ENCODE measurements at places on chromosomes 6 and 20.

- ATAC-seq = no peak
Observed at GRCh38 chr20:37114012-37114411, 18.2 kb upstream of the RBL1 start.

DNA sequence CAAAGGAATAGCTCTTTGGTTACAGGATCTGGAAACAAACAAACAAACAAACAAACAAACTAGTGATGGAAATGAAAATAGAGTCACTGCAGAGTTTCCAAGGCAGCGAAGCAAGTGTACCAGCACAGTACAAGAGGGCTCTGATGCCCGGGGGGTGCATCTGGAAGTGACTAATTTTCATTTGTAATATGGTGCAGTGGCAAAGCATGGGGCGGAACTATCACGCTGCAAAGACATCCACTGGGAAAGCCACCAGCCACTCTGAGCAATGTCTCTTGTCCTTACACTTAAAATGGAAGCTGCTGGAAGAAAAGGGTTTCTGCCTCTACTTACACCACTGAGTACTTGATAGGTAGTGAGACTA, 44.4 kb upstream of the NEDD9 start:
- no peak for ATAC-seq

GRCh38 chr6:65117817-65118409, 589.1 kb downstream of the EYS start:
- no peak for ATAC-seq

DNA sequence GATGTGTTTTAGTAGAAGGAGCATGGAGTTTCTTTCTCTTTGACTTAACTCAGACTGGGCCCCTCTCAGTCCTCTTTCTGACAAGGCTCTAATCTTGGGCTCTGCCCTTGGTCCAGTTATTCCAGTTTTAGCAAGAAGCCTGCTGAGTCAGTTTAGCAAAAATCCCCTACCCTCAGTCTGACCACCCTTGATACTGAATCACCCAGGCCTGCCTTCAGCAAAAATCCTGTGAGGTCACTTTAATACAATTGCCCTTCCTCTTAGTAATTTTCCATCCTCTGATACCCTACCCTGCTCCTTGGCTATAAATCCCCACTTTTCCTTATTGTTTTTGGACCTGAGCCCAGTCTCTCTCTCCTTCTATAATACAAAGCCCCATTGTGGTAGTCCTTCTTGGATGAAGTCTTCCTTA, 326.7 kb upstream of the NOX3 start:
- peak; percentile 54 for ATAC-seq

- no peak for ATAC-seq
Observed at GRCh38 chr20:25741088-25741487, 44.4 kb upstream of the ZNF337 start.

DNA sequence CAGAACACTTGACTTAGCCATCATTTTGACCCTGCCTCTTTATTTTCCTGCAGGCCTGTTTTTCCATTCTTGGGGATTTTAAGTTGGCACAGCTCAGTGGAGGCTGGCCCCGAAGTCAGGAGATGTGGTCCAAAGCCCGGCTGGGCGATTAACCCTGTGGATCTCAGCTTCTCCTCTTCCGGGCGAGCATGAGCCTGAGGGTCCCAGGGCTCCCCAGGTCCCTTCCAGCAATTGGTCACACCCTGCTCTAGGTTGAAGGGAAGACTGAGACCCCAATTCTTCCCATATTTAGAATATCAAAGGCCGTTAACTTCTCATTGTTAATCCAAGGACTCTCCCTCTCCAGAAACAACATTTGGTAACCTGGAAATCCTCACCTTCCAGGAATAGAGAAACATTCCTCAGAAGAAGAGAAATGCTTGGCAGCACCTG, 2.3 kb downstream of the THBS2 start:
- ATAC-seq = no peak

- peak; percentile 69 for ATAC-seq
Observed at GRCh38 chr6:44923444-44923843, 404.7 kb upstream of the RUNX2 start.

DNA sequence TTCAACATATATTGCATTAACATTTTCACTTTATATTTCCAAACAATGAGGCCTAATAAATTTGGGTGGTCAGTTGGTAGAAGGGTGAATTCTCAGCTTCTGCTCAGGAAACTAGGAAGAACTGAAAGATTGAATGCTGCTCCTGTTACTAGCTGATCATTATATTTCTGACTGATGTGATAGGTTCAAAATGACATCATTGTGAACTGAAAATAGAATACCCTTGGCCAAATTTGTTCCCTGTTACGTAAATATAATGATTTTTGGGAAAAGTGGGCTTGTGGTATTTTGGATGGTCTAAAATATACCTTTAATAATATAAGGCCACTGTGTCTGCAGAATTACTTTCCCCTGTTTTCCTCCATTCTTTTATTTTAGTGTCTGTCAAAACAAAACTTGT, 2.8 kb downstream of the UST start:
- no peak for ATAC-seq

- ATAC-seq = no peak
Observed at GRCh38 chr20:4919047-4919704, 82.1 kb downstream of the SLC23A2 start.

DNA sequence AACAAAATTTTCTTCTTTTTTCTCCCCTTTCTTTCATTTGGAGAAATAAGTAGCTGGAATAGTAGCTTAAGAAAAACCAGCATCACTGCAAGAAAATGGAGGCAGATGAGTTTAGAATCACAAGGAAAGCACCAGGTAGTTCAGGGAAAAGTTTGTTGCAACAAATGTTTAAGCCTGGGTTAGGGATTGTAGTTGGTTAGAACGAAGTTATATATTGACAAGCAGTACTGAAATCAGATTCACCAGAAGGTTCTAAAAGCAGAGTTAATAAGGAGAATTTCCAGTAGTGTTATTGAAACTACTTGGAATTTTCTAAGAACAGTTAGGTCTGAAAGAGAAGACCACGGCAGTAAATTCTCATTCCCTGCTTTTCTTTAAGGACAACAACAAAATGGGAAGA, 70.2 kb downstream of the BMP2 start:
- ATAC-seq = no peak

GRCh38 chr6:95837890-95838289, 177.9 kb upstream of the FUT9 start:
- no peak for ATAC-seq

DNA sequence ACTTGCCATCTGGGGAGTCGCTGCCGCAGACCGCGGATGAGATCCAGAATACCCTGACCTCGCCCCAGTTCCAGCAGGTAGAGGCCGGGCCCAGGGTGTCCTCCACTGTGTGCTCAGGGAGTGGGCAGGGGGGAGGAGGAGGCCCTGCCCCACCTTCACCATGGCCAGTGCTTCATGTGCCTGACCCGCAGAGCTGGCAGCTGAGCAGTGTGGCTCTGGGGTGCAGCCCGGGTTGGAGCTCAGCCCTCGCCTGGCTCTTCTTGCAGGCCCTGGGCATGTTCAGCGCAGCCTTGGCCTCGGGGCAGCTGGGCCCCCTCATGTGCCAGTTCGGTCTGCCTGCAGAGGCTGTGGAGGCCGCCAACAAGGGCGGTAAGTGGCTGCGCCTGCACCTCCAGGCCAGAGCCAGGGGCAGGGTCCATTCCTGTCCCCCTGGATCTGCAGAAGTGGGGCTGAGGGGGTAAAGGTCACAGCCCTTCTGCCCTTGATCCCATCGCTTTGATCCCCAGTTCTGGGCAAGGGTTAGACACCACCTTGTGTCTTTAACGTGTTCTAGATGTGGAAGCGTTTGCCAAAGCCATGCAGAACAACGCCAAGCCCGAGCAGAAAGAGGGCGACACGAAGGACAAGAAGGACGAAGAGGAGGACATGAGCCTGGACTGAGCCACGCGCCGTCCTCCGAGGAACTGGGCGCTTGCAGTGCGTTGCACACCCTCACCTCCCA, 5.5 kb downstream of the ADRM1 start:
- no peak for ATAC-seq

GRCh38 chr6:85569323-85569722, 24.3 kb downstream of the SNX14 start:
- no peak for ATAC-seq

DNA sequence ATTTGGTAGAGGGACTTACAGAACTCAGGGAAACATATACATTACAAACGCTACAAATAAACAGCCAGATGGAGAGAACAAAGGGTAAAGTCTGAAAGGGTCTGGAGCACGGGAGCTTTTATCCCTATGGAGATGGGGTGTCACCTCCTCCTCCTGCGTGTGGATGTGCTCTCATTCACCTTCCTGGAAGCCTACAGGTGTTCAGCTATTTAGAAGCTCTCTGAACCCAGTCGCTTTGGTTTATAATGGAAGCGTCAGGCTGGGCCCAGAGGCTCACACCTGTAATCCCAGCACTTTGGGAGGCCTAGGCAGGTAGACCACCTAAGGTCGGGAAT, 17.7 kb upstream of the ITCH start:
- no peak for ATAC-seq

DNA sequence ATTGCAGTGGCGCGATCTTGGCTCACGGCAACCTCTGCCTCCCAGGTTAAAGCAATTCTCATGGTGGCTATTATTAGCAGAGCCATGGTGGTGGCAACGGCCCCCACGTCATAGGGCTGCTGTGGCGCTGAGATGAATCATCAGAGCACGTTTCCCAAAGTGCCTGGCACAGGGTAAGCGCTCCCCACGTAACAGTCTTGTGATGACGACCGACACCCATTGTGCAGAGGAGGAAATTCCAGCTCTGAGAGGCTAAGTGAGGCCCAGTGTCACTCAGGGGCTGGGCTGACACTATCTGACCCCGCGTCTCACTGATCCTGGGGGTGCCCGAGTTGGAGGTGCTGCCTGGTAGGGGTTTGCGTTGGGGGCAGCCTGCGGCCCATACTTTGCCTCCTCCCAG, 16.2 kb downstream of the SUN5 start:
- ATAC-seq = peak; percentile 73

DNA sequence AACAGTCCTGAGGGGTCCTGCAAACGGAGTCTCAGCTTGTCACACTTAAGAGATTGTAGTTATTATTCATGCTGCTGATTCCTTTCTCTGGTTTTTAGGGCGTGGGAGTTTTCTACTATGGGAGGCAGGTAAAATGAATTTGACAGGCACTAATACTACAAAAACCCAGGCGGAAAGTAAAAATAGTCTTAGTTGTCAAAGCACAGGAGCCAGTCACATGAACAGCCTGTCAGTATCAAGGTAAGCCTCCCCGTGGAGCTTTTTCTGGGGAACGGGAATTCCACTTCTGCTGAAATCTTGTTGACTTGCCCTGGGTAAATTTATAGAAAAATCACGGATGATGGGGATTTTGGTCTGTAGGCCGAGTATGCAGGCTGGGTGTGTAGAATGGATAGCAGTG, 79.8 kb downstream of the SLC24A3 start:
- no peak for ATAC-seq

DNA sequence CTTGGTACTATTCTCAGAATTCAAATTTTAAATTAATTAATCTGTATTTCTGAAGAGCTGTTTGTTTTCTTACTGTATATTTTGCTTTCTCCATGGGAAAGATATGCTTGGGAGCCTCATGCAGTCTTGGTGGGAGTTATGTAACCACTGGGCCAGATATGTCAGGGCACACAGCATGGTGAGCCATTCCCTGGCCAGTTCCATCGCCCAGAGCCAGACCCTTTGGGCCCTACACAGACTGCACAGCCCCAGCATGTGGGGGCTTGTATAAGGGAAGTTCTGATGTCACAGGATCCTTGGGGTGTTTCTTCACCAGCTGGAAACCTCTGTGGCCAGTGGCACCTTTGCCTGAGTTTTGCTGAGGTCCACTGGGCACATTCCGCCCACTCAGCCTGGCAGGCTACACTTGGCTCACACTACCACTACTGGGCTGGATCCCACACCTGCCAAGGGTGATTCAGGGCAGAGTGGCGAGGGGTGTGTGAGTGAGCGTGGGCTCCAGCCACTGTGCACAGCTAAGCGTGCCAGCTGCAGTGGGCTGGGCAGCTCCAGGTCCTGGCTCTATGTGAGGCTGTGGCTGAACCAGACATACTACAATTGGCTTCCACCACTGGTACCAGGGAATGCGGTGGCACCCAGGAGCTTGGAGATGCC, 293.5 kb downstream of the ARHGAP18 start:
- no peak for ATAC-seq

GRCh38 chr6:31730631-31731086, 1.6 kb upstream of the DDAH2 start:
- no peak for ATAC-seq

DNA sequence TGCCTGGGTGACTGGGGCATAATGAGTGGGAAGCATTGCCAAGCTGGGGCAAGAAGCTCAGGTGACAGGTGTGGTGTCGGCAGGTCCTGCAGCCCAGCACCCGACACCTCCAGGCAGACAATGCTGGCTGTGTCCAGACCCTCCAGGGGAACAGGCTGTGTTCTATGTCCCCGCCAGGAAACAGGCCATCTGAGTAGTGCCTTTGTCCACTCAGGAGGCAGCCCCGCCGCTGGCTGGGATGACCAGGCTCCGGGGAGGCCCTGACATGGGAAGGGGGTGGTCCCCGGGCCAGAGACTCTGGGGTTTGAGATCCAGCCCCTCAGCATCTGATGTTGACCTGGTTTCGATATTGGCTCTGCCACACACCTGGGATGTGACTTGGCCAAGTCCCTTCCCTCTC, 28.4 kb downstream of the SNPH start:
- no peak for ATAC-seq

GRCh38 chr6:168198302-168199180, 119.5 kb upstream of the FRMD1 start:
- no peak for ATAC-seq

- ATAC-seq = no peak
Observed at GRCh38 chr6:163941624-163941976, 527.1 kb downstream of the QKI start.

DNA sequence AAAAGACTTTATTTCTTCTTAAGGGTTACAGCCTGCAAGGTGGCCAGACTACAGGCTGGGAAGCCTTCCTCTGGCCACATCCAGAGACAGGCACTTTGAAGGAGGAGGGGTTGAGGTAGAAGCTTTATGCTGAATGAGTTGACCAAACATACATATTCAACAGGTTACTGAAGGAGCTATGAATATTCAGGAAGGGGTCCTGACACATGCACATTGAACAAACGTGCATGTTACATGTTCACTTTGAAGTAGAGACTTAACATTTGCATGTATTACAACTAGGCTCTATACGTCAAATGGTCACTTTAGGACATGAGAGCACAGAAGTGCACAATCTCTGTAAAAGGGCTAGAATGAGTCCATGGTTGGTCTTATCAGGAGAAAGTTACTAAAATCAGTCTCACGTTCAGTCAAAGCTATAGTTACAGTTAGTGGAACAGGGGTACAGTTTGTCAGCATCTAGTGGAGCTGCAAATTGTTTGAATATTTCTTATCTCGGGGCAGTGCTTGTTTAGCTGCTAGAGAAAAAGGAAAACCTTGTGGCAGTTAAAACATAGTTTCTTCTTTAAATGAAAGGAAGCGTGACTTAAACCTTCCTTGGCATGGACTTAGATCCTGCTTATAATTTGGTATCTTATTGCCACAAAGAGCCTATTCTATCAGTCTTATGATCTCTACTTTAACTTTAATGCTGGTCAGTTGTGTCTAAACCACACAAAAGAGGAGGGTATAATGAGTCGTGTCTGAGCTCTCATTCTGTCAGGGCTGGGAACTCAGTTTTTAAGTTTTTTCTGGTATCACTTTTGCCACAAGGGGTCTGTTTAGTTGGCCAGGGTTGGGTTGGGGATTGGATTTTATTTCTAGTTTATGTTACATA, 4.6 kb upstream of the ZSCAN9 start:
- no peak for ATAC-seq

All from activated T-helper 17 cell treated with anti-CD3 and anti-CD28 coated beads, Interleukin-2, amount 50 U/mL, for 72 hours (primary cell).